Skeletal muscle tissue (tissue), 5 donors: ENCODE measurements at places on chromosomes 4 and X. TPM values are rescaled to one million over a fixed set of nuclear protein-coding genes. Genes with fewer than 3 reads are reported as not detected.

The HMGB2 gene
- 39.7 TPM for total RNA-seq

The BRCC3 gene
- 4.2 TPM for total RNA-seq

The ENPEP gene
- 9.9 TPM for total RNA-seq

The N4BP2 gene
- total RNA-seq: 14.6 TPM

The RTL9 gene
- total RNA-seq: 0.52 TPM

The RASSF6 gene
- not detected for total RNA-seq

The NLGN3 gene
- total RNA-seq: 1.0 TPM

The STAP1 gene
- 0.52 TPM for total RNA-seq

The FAM241A gene
- 2.1 TPM for total RNA-seq

The GASK1B gene
- total RNA-seq: 24.5 TPM

The IBSP gene
- not detected for total RNA-seq

The TRIM61 gene
- total RNA-seq: 2.6 TPM

The EFNB1 gene
- 27.7 TPM for total RNA-seq
